ENCODE measurements at places on chromosomes 2 and 18. TPM values are rescaled to one million over a fixed set of nuclear protein-coding genes. Genes with fewer than 3 reads are reported as not detected.

Gene RESP18
- total RNA-seq = not detected

Gene ALLC
- total RNA-seq = 0.16 TPM

Gene NGEF
- total RNA-seq = 4.1 TPM

Gene RASGRP3
- 28.5 TPM for total RNA-seq

Gene TWIST2
- 20.5 TPM for total RNA-seq

Gene CRYBA2
- not detected for total RNA-seq

Gene KIDINS220
- 157 TPM for total RNA-seq

Gene MC4R
- 0.16 TPM for total RNA-seq

All from urinary bladder (tissue), 4 donors.